ENCODE measurements at places on chromosomes 2 and 18.

DNA sequence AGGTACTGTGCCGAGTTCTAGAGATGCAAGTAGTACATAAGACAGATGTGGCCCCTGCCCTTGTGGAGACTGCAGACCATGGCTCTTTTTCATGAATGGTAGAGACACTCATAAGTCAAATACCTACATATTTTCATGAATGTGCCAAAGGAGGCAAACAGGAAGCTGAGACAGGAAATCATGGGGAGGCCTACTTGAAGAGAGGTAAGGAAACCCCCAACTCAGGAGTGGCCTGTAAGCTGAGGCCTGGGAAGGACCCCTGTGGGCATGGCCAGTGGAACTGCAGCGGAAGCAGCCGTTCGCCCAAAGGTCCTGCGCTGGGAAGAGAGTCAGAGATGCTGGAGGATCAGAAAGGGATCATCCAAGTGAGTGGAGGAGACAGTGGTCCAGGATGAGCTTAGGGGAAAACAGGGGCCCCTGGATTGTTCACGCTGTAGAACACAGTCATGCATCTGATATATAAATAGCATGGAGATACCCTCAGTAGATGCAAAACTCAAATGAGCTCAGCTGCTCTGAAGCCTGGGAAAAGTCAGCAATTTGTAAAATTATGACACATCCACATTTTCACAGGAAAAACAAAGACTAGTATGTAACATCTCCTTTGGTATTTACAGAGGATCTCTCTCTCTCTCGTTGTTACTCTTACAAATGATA lies 228.9 kb downstream of the NEDD4L start:
- no peak for DNase-seq

DNA sequence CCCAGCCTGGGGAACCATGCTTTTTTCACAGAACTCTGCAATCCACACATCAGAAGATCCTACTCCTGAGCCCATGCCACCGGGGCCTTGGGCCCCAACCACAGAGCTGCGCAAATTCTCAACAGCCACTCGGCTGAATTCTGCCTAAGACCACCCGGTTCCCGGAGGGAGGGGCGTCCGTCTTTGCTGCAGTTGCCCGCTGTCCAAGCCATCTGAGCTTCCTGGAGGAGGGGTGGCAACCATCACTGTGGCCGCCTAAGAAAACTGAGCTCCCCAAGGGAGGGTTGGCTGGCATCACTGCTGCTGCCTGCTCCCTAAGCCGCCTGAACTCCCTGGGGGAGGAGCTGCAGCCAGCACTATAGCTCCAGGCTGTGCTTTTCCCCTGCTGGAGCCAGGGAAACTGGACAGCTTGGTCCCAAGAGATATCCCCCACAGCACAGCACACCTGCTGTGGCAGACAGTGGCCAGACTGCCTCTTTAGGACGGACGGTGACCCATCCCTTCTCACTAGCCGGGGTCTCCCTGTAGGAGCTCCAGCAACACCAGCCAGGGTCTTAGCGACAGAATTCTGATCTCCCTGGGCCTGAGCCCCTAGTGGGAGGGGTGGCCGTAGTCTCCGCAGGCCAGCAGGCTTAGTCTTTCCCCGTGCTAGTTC lies 1411.6 kb upstream of the CDH2 start:
- DNase-seq, result no peak

DNA sequence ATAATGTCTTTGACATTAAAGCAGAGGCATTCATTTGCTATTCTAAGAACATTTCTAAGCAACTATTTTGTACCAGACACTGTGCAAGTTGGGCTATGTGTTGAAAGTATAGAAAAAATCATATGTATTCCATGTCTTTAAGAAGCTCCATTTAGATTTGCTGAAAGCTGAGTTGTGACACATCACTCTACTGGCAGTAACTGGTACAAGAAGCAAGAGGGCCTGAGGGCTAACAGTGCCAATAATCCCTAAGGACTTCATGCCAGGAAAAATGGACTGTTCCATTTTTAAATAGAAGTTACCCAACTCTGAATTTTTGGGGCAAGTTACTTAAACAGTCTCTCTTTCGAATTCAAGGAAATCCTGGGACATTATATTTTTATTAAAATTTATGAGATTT lies 178.7 kb downstream of the SRBD1 start:
- no peak for DNase-seq

DNA sequence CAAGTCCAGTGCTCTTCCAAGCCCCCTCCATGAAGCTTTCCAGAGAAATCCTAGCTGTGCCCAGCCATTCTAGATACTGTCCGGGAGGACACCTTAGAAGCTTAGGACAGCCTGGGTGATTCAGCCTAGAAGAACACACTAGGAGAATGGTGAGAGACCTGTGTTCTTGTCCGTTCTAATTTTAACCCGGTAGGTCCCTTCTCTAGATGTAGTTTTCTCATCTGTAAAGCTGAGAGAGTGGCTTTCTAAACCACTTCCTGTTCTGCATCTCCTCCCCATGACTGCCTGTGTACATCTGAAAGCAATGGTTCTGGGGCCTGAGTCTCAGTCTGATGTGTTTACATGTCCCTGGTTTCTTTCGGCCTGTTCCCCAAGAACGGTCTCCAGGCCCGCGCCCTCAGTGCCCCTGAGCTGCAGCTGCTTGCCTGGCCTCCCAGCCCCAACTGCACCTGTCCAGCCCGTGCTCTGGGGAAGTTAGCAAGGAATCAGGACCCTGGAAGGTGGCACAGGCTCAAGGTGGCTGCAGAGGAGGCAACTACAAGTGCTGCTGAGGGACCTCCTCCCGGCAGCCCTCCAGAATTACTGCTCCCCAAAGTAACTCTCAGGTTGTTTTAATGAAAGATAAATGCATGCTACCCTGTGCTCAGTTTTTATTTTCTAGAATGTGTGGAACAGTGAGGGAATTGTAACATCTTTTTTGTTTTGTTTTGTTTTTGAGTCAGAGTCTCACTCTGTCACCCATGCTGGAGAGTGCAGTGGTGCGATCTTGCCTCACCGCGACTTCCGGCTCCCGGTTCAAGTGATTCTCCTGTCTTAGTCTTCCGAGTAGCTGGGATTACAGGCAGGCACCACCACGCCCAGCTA lies 105.9 kb downstream of the LBH start:
- DNase-seq, result peak; percentile 53

- no peak for DNase-seq
These were observed 51.6 kb upstream of the CCBE1 start for GRCh38 chr18:59748628-59749360.

DNA sequence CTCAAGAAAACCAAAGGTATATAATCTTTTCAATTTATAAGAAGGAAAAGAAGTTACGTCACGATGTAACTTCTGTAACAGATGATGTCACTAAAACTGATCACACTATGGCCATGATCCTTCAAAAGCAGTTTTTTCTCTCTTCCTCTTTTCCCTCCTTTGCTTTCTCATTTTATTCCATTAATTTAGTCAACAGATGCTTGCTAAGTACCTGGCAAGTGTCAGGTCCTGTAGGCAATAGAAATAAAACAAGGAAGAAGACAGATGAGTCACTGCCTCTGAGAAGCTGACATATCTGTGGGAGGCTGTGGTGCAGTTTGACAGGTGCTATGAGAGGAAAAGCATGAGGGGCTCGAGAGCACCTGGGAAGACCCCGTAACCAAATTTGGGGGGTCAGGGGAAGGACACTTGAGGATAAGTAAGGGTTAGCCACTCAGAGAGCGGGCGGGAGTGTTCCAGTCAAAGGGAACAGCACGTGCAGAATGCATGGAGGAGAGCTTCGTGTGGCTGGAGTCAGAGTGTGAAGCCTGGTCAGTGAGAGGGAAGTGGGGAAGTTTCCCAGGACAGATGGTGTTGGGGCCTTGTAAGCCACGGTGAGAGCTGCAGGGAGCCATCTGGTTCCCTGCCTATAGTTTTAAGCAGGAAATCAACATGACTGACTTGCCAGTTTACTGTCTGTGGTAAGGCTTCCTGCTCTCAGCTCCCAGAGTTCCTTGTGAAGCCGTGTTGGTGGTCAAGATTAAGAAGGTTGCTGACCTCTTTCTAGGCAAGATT lies 198.8 kb upstream of the FOSL2 start:
- no peak for DNase-seq

- DNase-seq, result peak; percentile 55
These were observed 2.2 kb downstream of the ST3GAL5 start for GRCh38 chr2:85886590-85886989.

DNA sequence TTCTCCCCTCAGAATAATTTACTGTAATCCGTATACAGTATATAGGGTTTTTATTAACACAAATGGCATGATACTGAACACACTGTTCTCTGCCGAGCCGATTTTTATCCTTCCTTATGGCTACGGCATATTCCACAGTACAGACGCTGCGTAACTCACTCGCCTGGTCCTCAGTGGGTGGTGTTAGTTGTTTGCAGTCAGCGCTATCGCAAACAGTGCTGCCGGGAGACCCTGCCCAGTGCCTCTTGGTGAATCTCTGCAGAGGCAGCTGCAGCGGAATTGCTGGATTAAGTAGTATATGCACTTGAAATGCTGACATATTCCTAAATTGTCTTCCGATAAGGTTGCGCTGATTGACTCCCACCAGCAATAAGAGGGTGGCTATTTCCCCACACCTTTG lies 73.9 kb downstream of the MARCO start:
- no peak for DNase-seq

DNA sequence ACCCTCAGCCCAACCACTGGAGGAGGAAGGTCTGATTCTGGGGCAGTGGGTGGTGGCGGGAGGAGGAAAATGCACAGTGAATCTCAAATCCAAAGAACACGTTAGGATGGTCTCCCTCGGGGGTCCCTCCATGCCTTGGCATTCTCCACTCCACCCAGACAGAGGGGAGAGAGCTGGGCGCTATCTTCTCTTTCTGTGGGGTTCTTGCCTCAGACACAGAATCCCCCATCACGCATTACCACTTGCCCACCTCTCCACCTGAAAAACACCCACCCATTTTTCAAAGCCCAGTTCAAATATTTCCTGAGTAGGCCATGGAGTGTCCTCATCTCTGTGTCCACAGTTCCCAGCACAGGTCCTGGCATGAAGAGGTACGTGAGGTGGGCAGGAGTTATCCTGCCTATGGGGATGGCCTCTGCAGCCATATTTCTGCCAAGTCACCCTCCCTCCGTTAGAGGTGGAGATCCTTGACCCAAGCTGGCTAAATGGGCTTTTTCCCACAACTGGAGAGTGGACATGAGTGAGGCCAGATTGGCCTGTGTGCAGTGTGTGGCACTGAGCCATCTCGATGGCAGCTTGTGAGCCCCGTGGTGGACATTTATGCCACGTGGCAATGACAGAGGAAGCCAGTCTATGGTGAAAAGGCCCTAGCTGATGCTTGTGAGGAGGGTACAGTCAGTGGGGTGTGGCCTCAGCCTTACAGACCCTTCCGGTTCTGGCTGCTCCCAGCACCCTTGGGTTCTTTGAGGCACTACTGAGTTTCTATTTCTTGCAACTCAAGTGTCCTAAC lies 9.5 kb upstream of the TEX261 start:
- DNase-seq, result no peak

DNA sequence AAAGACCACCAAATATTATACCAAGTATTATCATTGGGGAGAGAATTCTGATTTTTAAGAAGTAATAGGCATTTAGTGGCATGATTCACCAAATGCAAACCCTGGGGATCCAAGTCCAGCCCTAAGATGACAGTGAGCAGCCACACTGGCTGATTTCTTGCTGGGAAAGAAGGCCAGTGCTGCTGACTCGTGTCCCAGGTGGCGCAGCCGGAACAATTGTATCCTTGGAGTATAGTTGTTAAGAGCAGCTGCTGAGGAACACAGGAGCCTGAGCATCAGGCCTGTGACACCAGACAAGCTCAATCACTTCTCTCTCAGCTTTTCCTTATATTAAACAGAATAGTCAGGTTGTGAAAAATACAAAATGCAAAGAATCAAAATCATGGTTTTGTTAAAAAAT lies 48.4 kb downstream of the LRP1B start:
- no peak for DNase-seq

Data from stimulated activated CD4-positive, alpha-beta T cell treated with anti-CD3 and anti-CD28 coated beads, Interleukin-15, amount 100 ng/mL, for 48 hours (primary cell).